ENCODE measurements at places on chromosomes 3 and 15.

- no peak for DNase-seq
Measured at GRCh38 chr15:74906067-74906449, 593 bp downstream of the FAM219B start.

GRCh38 chr15:55897560-55898336 is 95.7 kb downstream of the NEDD4 start:
- DNase-seq, result no peak

DNA sequence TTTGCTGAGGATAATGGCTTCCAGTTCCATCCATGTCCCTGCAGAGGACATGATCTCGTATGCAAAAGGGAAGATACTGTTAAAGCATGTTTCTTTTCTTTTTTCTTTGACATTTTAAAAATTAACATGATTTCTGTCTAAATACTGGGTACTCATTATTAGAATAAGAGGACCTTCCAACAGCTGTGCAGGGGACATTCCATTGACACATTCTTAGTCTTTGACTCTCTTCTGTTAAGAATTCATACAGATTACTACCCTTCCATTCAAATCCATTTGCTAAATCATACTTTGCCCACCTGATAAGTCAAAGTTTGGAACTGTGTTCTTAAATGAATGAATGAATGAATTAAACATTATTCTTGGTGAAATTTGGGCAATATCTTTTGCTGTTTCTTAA is 5.1 kb upstream of the CP start:
- DNase-seq, result no peak

DNA sequence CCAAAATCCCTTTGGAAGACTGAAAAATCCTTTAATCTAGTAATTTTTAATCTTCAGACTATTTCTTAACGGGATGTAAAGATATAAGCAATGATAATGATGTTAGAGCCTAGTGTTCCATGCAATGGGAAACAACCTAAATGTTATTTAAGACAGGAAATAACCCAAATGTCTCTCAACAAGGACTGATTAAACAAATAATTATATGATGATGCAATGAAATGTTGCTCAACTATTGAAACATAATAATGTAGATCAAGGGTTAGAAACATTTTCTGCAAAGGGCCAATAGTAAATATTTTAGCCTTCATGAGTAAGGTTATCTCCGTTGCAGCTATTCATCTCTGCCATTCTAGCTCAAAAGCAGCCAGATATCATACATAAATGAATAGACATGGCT is 275.4 kb downstream of the NEK10 start:
- DNase-seq, result no peak

- DNase-seq, result no peak
Measured at GRCh38 chr3:153970047-153970446, 151.1 kb upstream of the ARHGEF26 start.

DNA sequence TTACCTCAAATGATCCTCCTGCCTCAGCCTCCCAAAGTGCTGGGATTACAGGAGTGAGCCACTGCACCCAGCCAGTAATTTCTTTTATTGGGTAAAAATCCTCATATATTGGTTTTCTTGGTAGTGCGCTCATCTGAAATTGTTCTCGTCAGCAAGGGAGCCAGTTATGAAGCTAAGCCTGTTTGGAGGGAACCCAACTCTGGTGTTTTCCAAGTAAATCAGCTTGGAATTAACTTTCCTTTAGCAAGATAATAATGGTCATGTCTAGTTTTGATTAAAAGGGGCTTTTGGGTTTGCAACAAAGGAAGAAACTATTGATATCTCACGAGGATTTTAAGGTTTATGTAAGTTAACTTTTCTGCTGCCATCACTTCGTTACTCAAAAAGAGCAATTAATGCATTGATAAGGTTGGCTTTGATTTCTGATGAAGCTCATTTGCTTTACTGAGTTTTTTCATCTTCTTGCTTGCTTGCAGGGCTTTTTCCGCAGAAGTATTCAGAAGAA is 72.7 kb downstream of the RARB start:
- no peak for DNase-seq

DNA sequence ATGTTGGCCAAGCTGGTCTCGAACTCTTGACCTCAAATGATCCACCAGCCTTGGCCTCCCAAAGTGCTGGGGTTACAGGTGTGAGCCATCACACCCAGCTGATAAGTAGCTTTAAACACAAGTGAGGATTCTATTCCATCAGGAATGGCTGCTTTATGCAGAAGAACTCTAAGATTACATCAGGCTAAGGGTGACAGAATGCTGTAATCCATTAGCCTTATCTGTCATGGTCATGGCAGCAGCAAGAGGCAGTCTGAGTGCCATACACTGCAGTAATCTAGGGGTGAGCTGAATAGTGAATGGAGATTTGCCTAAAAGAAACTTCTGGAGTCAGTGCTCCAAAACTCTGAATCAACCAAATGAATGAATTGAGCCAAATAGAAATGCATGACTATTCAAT is 39.6 kb downstream of the LIPC start:
- DNase-seq, result no peak

DNA sequence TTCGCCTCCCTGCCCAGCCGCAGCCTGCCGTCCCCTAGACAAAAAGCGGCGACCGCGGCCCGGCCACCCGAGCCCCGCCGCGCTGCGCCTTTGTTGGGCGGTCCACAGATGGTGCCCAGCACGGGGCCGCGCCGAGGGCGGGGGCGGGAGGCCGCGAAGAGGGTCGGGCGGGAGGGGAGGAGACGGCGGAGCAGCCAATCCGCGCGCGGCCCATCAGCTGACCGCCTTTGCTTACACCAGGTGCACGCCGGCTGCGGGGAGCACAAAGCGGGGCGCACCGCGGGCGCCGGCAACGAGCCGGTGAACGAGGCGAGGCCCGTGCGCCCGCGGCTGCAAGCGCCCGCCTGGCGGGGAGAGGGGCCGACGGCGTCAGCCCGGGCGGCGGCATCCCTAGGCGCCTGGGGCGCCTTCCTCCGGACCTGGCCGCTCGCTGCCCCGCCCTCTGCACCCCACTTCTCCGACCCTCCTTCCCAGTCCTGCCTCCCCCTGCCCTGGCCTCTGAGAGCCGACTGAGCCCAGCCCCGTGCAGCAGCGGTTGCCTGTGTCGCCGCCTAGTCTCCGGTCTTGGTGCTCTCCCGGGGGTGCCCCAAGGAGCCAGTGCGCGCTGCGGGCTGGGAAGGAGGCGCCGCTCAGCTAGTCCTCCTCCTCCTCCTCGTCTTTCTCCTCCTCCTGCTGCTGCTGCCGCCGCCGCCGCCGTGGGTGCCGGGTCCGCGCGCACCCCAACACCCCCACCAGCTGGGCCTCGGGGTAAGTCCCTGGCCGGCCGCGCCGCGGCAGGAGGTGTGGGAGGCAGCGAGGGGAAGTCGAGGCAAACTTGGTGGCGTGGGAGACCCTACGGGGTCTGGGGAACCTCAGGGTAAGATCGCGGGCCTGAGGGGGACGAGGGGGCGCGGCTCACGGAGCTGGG is at the start of gene LRRN1:
TSS of gene LRRN1 (plus strand) at position 259 of the 907 bp plus-strand sequence. CDS start 45,211 bp downstream, outside the sequence.
- DNase-seq, result peak; percentile 75

DNA sequence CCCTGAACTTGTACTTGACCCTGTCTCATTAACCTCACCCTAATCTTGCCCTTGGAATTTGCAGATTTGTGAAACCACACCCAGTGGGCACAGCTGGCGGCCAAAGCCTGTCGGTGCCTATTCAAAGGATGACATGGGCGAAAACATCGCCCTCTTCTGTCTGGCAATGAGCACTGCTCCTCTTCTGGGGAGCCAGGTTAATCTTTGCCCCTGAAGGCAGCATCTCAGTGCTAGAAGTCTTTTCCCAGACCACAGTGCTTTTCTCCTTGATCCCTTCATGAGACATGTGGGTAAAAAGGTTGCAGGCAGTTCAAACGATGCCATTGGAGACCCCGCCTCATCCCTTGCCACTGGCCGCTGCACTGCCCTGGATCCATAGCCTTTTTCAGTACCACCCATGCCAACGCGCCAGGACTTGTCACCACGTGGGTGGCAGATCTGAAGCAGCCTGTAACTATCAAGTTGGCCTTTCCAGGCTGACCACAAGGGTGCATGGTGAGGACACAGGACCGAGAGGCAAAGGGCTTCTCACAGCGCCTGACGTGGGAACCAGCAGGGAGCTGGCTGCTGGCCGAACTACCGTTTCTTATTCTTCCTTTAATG is 6.5 kb upstream of the DNASE1L3 start:
- no peak for DNase-seq

Measured in NCI-H510A (cell line).